ENCODE measurements at places on chromosomes 1 and 21.

GRCh38 chr1:118948351-118948750 lies 39.8 kb downstream of the TBX15 start:
- no peak for DNase-seq

DNA sequence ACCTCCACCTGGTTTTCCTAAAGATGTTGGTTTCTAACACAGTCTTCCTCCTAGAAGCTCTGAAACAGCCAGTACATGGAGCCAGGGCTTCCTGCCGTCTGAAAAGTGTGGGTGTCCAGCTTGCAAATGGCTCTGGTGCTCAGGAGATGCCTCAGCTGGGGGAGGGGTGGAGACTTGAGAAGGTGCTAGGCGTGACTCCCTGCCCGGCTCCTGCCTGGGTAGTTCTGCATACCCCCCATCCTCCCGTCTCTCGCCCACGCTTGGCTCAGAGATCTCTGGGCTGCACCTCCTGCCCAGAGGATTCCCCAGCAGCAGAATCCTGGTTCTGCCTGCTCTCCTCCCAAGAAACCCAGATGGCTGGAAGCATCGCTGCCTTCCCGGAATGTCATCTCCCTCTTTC lies 16.9 kb downstream of the STUM start:
- DNase-seq = no peak

DNA sequence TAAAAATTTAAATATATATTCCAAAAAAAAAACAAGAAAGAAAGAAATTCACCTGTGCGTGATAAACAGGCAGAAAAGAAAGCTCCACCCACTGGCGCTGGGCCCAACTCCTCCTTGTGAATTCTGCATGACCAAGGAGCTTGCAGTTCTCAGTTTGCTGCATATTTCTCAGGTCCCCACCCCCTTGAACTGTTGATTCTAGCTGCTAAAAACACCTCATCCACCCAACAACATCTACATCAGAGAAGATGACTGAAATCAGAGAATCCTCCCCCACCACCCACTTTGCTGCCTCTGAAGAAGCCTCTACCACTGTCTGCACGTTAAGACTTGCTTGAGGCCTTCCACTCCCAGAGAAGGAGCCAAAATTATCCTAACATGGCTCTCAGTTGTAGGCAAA lies 104.8 kb downstream of the RGS2 start:
- DNase-seq = no peak

GRCh38 chr1:180412583-180412982 lies 89.8 kb downstream of the ACBD6 start:
- no peak for DNase-seq

DNA sequence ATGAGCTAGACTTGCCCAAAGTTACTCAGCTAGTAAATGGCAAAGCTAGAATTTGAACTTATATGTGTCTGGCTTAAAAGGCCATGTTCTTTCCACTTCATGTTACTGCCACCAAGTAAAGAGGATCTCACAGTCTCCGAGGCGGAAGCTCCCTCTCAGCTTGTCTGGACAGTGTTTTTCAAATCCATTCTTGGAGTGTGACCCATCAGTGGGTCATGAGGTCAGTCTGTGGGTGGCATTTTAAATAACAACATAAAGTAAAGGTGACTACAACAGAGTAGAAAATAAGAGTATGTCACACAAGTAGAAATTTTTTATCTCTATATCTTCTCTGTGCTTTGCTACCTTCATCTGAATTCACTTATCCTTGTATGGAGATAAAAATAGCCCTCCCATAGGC lies 3.2 kb upstream of the HMGB4 start:
- DNase-seq = no peak

GRCh38 chr1:214523124-214523824 lies 28.1 kb downstream of the PTPN14 start:
- no peak for DNase-seq

GRCh38 chr1:223006371-223006770 lies 136.7 kb downstream of the TLR5 start:
- no peak for DNase-seq

DNA sequence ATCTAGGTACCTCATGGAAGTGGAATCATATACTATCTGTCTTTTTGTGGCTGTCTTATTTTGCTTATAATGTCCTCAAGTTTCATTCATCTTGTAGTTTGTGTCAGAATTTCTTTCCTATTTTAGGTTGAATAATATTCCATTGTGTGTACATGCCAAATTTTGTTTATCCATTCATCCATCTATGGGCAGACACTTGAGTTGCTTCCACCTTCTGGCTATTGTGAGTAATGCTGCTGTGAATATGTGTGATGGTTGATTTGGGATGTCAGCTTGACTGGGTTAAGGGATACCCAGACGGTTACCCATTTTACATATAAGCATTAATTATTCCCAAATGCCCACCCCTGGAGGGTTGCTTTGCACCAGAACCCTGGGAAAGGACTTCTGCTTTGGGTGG lies 477.5 kb downstream of the PTPRU start:
- no peak for DNase-seq

DNA sequence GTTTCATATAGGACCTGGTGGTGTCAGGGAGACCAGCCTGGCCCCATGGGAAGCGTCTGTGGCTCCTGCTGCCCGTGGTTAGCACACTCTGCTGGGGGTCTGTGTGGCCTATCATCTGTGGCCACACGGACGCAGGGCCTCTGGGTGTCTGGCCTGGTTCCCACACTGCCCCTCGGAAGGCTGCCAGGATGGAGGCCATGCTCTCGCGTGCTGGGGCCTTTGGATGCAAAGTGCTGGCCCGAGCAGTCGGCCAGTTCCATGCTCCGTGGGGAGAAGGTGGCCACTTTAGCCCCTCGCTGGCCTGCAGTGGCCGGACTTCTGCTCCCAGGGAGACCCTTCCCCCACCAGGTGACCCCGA lies 20.8 kb upstream of the LRRC3 start:
- DNase-seq = no peak

DNA sequence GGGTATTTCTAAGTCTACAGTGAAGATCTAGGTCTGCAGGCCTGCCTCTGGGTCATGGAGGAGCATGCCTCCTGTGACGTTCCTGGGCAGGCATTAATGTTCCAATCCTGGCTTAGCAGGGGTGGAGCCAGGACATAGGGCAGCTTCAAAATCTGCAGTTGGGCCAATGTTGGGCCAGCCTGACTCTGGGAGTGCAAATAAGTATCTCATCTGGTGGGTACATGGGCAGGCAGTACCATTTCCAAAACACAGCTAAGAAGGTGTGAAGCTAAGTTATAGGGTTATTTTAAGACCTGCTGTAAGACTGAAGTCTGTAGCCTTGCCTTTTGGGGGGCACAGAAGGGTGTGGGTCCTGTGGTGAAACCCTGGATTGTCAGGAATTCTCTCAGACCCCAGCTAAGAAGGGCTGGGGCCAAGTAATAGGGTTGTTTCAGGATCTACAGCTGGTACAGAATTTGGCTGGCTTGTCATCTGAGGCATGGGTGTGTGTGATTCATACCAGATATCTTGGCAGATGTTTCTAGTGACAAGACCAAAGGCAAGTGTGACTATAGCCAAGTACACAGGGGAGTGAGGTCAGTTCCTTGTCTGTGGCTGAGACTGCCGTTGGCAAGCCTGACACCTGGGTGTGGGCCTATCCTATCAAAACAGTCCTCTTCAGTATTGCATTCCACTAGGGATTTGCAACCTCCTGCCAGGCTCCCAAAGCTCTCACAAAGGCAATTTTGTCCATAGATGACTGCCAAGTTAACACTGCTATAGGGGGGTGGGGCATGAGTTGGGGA lies 468.7 kb upstream of the B3GALT2 start:
- DNase-seq = no peak

DNA sequence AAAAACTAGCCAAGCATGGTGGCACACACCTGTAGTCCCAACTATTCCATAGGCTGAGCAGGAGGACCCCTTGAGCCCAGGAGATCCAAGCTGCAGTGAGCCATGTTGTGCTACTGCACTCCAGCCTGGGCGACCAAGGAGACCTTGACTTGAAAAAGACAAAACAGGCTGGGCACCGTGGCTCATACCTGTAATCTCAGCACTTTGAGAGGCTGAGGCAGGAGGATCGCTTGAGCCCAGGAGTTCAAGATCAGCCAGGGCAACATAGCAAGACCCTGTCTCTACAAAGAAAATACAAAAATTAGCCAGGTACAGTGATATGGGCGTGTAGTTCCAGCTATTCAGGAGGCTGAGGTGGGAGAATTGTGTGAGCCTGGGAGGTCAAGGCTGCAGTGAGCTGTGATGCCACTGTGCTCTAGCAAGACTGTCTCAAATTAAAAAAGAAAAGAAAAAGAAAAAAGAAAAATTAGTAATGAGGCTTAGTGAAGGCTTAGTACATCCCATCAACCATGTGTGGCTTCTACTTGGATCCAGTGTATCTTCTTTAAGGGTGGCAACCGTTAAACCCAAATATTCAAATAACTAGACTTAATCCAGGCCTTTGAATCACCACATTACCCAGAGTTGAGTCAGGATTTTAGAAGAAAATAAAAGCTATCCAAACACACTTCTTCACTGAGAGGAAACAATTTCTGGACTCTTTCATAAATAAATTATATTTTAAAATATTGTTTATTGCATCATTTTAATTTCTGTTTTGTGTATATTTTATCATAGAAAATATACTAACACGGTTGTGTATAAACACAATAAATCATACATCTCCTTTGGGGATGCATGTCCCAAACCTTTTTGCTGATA lies 74.3 kb upstream of the RAB4A start:
- no peak for DNase-seq

- DNase-seq = no peak
These were observed 5.5 kb downstream of the TNFRSF25 start for GRCh38 chr1:6460301-6461050.

DNA sequence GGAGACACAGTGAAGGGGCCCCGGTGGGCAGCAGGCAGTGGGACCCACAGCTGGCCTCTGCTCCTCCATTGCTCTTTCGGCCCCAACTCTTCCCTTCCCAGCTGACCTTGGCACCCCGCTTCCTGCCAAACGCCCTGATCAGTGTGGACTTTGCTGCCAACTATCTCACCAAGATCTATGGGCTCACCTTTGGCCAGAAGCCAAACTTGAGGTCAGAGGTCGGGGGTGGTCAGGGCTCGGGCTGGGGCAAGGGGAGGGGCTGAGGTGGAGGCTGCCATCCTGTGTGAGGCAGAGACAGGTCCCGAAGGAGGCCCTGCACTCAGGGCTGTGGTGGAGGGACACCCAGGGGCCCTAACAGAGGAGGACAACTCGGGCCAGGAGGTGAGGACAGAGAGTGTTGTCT lies 13.7 kb downstream of the PODN start:
- no peak for DNase-seq

GRCh38 chr1:64942118-64942517 lies 24.2 kb downstream of the JAK1 start:
- no peak for DNase-seq

- DNase-seq = peak; percentile 57
These were observed at the start of gene CR2 for GRCh38 chr1:207454046-207454964. TSS of gene CR2 (plus strand) at chr1:207454328. CDS start at chr1:207454419, 91 bp downstream.

DNA sequence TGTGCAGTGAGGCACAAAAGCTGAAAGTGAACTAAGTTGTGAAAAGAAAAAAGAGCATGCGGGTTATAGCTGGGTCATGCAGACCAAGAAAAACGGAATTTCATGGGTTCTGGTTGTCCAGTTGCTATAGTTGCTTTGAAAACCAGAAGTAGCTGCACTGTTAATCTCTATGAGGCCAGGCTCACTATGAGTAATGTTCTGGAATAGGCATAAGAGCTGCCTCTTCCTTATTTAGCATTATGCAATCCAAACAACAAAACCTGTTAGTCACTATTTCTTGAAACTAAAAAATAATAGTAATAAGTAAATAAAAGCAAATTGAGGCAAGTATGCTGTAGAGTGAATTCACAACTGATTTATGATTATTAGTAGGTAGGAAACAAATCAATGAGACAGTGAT lies 1383.7 kb downstream of the MRPL39 start:
- no peak for DNase-seq

DNA sequence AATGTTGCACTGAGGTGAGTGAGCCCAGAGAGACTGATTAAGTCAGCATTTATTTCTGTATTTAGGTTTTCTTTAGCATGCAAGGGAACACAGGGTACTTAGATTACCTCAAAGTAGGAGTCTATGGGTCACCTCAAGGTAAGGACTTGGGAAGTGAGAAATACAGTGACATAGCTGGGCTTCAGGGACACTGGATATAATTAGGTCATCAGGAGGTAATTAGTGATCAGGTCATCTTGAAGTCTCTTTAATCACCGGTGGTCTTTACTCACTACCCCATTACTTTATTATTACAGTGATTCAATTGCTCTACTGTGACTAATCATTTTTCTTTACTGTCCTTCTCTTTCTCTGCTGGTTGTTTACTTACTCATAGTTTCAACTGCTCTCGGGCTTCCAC lies 59.9 kb upstream of the KCNK1 start:
- no peak for DNase-seq

DNA sequence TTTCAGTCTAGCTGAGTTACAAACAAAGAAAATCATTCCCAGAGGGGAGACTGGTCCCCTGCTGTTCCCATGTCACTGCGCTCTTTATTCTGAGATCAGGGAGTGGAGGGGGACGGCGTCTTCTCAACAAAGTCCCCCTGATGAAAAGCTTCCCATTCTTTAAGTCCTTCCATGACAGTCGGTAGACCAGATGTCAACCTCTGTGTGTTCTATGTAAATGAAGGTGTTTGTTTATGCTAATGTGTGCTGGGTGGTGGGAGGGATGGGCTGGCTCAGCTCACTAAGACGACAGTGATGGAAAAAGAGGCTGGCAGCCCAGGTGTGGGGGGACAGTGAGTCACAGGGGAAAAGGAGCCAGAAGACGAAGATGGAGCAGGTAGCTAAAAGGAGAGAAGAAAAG lies 148.2 kb upstream of the KLHDC7A start:
- DNase-seq = no peak

- no peak for DNase-seq
These were observed 5.9 kb downstream of the COX20 start for GRCh38 chr1:244841273-244841927.

GRCh38 chr1:204858363-204858821 lies 12.3 kb upstream of the NFASC start:
- no peak for DNase-seq

- DNase-seq = no peak
These were observed 11.6 kb downstream of the PEF1 start for GRCh38 chr1:31633117-31633516.

DNA sequence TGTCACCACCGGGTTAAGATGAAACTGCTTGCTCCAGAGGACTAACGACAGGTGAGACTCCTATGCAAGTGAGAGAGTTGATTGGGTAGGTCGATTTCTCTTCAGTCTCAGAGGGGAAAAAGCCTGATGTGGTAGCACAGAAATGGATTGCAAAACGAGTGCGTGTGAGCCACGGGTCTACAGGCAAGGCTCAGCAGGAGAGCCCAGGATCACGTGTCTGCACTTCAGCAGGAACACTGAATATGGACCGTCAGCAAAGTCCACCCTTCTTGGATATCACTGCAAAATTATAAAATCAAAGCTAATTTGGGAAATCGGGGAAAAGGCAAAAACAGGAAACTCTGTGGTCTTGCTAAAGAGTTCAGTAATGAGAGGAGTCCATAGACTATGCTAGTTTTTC lies 107.7 kb upstream of the ZNF648 start:
- no peak for DNase-seq

DNA sequence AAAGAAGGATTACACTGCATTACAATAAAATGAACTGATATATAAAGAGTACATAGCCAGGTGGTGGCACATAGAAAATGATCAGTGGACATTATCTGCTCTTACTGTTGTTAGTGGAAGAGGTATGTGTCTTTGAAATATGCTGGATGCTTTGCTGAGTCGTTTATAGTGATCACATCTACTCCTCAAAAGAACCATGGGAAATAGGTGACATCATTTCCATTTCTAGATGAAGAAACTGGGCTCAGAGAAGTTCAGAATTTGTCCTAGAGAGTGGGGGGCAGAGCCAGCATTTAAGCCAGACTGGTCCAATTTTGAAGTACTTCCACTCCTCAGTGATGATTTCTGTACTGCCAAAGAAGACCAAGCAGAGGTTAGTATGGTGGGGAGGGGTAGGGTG lies 34.0 kb upstream of the BACH1 start:
- DNase-seq = no peak

- DNase-seq = no peak
These were observed 23.7 kb upstream of the ETV3 start for GRCh38 chr1:157161901-157162300.
